Hematopoietic multipotent progenitor cell treated with erythropoietin and hydrocortisone succinate and interleukin-3 and kit ligand, for 4 days (in vitro differentiated cells): ENCODE measurements at places on chromosomes 3 and 15.

DNA sequence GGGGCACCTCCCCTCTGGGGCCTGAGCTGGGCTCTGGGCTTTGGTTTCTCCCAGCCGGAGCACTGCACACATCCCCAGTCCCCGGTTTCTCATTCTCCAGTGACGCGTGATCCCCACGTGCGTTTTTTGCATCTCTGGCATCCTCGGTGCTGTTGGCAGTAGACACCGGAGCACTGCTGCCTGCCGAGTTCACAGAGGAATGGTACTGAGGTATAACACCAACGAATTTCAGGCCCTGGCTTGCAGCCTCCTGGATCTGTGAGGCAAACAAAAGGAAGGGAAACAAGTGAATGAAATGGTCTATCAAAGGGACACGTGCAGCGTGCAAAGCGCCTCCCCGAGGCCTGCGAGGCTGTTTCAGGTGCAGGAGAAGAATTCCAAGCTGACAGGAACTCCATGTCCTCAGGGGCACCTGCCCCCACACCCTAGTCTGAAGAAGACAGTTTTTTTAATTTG lies 112.9 kb downstream of the OXNAD1 start:
- DNase-seq, result no peak

- DNase-seq, result no peak
Observed at GRCh38 chr3:36894914-36895313, 49.9 kb downstream of the TRANK1 start.

GRCh38 chr3:137709011-137709601 lies 55.0 kb upstream of the SOX14 start:
- DNase-seq, result peak; percentile 35

- DNase-seq, result no peak
Observed at GRCh38 chr3:74850381-74850780, 235.9 kb upstream of the CNTN3 start.

DNA sequence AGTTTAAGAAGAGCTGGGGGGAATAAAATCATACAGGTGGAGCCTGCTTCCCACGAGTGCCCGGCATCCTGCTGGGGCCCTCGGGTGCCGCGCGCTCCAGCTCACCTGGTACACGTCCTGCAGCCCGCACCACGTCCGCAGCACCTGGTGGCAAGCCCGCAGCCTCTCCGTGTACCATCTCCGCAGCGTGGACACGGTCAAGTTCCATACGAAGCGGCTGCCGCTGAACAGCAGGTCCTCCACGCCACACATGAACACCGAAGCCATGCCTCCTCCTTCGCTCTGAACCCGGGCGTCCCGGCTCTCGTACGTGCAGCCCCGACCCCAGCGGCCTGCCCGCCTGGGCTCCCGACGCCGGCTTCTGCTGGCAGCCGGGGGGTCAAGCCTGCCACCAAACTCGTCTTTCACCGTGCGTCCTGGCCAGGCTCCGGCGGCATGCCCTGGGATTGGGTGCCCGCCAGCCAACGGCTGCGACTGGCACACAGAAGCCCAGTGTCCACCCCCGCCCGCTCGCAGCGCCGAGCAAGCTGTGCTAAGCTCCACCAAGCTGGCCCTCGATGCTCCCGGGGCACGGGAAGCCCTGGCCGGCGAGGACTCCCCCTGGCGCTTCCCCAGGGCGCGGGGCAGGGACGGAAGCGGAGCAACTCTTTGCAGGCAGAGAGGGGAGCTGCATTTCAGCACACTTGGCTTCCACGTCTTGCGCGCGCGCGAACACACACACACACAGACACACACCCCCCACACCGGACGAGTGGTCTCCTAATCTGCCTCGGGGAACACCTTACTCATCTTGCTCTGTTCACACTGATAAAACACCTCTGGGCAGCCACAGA lies at the start of gene FRMD4B:
TSS of gene FRMD4B (minus strand) at position 366 of the 833 bp plus-strand sequence. CDS start at position 267, 99 bp downstream.
- DNase-seq, result peak; percentile 81

DNA sequence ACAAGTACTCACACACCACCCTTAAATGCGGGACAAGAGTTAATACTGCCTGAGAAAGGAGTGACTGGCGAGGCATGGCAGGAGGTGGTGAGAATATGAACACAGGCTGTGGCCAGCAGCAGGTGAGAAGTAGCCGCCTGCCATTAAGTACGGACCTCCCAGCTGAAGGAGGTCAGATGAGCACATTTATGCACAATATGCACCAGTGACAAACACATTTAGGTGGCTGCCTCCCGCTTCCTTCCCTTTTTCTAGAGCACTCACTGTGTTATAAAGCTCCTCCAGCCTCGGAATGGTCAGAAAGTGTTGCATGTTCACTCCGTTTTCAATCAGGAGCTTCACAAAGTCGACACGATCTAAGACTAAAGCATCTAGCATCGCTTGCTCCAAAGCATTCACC lies 52.4 kb downstream of the TRPM1 start:
- DNase-seq, result peak; percentile 66

DNA sequence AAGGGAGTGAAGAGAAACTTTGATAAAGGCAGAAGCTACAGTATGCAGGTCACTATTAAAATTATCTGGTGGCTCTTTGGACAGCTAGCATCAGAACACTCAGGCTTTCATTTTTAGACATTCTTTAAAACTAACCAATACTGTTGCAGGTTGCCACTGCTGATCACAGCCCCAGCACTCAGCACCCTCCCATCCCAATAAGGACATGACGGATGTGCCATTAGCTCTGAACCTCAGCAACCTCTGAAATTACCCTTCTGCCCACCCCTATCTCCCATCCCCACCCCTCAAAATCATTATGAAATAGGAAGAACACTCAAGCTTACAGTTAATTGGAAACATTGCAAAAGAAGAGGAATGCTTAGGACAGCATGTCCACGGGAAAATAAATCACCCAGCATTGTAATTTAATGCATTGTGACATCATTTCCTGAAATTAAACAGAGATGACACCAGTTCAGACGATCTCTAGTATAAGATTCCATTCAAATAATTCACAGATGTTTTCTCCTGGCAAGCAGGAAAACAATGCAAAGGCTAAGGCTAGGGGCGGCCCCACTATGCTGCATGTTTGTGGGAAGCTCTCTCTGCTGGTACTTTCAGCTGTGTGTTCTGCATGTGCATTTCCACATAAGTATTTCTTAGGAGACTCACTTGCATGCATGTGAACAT lies 71.6 kb downstream of the MEIS2 start:
- no peak for DNase-seq

DNA sequence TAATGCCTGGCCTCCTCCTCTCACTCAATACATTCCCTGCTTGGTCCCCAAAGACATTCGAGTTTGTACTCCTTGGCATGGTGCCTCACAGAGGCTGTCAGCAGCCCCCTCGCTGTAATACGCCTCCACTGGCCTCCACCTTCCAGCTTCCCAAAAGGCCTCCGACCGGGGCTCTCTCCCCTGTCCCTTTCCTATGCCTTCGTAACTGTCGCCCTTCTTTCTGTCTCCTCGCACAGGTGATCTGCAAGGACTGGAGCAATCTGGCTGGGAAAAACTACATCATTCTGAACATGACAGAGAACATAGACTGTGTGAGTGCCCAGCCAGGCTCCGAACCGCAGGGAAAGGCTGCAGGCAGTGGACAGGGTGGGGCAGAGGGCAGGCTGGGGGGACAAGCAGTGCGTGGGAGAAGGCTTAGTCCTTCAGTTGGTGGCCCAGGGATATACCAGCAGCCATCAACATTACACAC lies 10.7 kb upstream of the ABTB1 start:
- no peak for DNase-seq

DNA sequence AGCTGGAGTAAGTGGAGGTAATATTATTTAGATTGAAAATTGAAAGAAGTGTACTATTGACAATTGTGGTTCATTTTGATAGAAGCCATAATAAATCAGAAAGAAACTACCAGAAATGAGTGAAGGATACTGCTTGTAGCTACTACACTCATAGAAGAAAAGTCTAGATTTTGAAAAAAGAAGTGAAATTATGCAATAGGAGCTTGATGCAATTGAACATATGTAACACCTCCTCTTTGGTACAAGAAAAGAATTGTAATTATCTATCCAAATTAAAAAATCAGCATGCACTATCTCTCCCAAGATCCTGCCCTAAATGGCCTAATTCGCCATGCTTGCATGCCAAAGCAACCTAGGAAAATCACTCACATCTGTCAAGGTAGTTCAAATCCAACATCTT lies 51.1 kb upstream of the CD200R1L start:
- DNase-seq, result no peak

DNA sequence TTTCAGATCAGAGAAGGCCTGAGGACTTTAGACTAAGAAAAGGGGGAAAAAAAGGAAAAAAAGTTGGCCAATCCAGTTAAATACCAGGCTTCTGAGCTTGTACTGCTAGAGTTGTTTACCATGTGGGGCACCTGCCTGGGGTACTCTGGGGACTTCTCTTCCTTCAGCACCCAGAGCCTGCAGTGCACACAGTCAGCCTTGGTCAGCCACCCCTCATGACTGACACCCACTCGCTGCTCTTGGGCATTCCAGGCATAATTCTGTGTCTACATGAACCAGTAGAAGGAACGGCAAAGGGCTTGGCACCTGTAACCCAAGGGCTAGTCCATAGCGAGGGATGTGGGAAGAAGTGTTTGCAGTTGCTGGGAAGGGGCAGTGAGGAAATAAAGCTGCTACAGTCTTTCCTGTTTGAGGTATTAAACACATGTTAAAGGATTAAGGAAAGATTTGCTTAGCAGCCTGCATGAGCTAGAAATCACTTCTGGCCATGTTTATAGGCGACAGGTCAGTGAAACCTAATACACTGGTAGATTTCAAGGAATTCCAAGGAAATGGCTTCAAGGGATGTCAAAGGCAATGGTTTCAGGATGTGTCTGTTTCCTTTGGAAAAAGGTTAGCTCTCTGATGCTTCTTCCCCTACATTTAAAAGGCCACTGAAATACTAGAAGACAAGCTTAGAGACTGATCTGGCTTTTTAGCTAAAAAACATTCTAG lies 232.5 kb downstream of the CHST2 start:
- no peak for DNase-seq

- DNase-seq, result peak; percentile 76
Observed at GRCh38 chr3:49295489-49296058, 18.5 kb upstream of the C3orf62 start.

- DNase-seq, result peak; percentile 27
Observed at GRCh38 chr15:75362642-75363249, 5.7 kb downstream of the MAN2C1 start.

- DNase-seq, result no peak
Observed at GRCh38 chr3:113717818-113718217, 21.4 kb upstream of the USF3 start.

DNA sequence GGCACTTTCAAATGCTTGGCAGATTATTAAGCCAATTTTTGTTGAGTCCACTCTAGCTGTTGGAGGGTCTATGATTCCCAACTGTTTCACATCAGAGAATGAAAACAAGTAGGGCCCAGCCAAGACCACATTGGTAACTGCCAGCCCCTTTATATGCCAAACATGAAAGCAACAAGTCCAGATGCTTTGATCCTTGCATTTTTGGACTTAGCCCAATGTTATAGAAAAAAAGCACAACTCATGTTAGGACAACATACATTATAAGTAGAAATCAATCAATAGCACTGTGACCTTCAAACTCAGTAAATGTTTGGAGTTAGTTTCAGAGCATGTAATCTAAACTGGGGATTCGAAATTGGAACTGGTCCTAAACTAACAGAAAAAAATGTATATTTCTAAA lies 674.7 kb downstream of the MECOM start:
- no peak for DNase-seq
